Stimulated activated CD4-positive, alpha-beta T cell treated with anti-CD3 and anti-CD28 coated beads, Interleukin-4, amount 100 ng/mL, for 48 hours (primary cell): ENCODE measurements at places on chromosomes 12 and 14.
A peak's percentile ranks its signal among the peaks of the same experiment; 100 is the strongest.

DNA sequence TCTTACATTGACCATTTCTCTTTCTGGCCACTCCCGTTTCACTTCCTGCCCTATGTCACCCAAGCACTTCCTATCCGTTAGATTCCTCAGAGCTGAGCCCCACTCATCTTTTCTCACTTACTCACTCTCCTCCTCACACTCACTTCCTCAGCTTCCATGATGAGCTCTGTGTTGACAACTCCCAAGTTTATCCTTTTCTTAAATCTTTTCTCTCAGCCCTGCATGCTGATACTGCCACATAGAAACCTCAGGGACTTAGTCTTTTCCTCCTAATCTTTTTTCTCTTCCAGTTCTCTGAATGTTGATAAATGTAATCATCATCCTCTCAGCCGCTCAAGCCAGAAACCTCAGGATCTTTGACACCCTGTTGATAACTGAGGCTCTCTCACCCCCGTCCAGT lies 99.6 kb downstream of the ANO6 start:
- no peak for DNase-seq

DNA sequence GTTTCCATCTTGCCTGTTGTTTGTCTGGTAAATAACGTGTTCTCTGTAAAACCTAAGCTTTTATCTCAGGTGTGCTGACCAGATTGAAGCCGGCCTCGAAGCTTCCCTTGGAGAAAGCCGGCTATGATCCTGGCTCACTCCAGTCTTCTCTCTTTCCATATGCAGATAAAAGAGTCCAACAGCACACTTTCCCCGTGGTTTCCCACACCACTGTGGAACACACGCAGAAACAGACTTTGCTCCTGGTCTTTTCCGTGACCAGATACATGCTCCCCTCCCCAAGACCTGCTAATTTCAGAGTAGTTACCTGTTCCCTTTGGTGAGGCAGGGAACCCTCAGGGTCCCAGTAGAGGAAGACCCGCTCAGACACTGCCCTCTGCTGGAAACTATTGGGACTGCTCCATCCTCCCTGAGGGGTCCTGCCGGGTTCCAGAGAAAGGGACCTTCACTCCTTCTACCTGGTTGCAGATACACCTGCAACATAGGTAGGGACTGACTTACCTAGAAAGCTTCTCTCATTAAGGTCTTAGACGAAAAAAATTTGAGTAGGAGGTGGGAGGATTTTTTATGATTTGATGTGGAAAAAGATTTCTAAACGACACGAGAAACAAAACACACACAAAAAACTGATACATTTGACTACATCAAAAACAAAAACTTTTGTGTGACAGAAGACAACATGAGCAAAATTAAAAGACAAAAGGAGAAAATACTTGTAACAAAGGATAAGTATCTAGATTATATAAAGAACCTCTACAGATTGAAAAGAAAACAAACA lies 415.4 kb upstream of the CCDC196 start:
- DNase-seq = peak; percentile 40

DNA sequence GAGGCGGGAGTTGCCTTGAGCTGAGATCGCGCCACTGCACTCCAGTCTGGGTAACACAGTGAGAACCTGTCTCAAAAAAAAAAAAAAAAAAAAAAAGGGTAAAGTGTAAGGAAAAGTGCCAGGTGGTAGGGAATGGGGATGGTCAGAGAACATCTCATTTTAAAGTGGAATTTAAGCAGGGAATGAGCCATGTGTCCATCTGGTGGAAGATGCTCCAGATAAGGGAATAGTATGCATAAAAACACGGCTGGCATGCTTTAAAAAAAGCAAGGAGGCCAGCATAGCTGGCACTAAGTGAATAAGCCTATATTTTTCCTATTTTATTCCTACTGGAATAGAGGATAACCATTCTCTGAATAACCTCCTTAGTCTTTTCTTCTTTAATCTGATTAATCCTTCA lies 33.7 kb downstream of the FAM186A start:
- no peak for DNase-seq

DNA sequence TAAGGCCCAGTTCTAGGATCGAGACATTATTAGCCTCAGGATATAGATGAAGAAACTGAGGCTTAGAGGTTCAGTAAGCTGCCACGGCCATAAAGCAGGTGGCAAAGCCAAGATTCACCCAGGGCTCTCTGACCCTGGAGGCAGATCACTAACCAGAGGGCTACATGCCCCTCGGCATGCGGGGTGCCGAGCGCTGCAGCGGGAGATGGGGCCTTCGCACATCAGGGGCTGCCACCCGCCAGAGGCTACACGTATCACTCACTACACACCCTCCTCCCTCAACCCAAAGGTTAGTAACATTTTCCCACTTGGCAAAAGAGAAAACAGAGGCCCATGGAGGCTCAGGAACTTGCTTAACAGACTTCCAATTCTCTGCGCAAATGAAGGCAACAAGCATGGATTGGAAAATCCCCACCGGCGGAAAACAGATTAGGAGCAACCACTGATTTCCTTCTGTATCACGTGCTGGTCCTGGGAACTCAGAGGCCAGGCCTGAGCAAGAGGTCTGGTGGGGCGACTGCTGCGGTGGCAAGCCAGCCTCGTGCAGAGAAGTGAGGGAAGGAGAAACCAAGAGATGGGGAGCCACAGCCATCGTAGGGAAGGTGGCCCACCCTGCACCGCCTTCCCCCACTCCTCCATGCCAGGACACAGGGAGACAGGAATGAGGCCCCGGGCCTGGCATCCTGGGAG lies 6.0 kb downstream of the CCDC85C start:
- DNase-seq = no peak

GRCh38 chr12:26666286-26666685 lies 166.7 kb downstream of the ITPR2 start:
- DNase-seq = no peak

GRCh38 chr12:97595936-97596335 lies 133.3 kb downstream of the RMST start:
- no peak for DNase-seq

DNA sequence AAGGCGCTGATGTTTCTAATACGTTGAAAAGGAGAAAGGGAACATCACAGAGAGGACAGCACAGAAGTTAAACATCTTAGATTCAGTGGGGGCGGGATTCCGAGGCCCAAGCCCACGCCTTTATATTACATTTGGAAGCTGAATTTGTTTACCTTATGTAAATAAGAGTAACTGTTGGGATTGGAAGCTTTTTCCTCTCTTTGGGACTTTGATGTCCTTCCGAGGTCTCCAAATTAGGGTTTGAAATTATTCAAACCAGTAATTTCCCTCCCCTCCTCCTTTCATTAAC lies 6.4 kb downstream of the FOXA1 start:
- DNase-seq = no peak

DNA sequence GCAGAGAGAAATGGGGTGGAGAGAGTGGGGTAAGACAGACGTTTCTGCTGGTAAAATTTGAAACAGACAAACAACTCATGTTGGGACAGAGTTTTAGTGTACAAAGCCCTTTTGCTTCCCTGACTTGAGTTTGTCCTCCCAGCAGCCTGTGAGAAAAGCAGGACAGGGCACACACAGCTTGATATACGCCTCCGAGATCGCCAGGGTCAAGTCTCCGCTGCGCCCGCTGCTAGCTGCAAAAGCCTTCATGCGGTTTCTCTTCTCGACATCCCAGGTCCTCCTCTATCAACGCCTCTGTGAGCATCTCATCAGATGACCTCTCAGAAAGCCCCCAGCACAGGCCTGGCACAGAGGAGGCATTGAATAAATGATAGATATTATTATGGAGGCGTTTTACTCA lies 9.4 kb upstream of the BCL11B start:
- DNase-seq = no peak

DNA sequence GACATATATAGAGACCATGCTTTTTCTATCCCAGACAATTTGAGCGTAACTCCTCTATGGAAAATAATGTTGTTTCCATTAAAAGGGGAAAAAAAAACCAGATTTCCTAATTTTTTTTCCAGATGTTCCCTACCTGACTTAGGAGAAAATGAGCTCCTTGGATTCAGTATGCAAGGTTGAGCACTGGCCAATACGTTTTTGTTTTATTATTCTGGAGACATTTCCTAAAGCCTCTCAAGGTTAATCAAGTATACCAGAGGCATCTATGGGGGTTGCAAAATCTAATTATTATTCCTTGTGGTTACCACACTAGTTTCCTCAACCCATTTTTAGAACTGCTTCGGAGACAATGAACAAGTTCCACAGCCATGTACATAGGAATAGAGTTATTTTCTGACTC lies 291.3 kb downstream of the SLC16A7 start:
- no peak for DNase-seq

GRCh38 chr12:121608301-121608700 lies 18.0 kb upstream of the ORAI1 start:
- DNase-seq = no peak

DNA sequence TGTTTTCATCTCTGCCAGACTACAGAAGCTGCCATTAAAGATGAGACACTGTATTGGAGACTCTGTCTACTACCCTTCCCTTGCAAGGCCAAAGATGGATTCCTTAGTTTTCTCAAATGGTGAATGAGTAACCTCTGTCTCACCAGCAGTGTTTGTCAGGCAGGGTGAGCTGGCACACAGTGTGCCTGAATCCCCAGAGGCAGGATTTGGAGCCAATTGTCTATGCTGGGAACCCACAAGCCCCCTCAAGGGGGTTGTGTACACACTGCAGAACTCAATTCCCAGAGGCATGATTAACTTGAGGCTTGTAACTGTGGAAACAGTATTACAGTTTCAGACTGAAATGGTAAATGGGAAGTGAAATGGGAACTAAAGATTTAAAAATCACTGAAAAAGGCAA lies 136.8 kb upstream of the PTPRB start:
- no peak for DNase-seq

DNA sequence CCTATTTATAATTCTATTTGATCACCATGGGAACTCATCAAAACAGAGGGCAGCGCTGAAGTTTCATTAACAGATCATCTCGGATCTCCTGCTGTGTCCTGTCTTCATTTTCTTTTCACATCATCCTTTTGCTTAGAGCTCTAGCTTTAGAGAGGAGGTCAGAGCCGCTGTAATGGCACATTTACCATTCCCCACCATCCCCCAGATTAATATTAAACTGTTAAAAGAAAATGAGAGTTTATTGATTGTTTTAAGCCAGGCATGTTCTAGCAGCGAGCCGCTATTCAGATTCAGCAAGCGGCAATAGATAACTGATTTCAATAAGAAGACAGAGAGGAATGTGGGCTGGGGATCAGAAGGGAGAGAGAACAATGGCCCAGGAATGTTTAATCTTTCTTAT lies 308.8 kb downstream of the EGLN3 start:
- no peak for DNase-seq

DNA sequence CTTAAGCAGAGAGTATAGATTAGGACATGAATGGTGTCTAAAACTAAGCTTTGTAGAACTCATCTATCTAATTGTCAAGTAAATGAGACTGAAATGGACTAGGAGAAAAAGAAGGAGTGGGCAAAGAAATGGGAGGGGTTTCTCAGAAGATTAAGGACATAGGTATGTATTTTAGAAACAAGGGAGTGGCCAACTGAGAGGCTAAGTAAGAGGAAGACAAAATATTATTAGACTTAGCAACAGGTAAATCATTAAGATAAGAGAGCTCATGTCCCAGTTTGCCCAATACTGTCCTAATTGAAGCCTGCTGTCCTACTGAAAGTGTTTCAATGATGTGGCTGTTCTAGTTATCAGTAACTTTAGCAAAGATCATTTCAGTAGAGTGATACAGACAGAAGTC lies 171.4 kb downstream of the KITLG start:
- DNase-seq = no peak

DNA sequence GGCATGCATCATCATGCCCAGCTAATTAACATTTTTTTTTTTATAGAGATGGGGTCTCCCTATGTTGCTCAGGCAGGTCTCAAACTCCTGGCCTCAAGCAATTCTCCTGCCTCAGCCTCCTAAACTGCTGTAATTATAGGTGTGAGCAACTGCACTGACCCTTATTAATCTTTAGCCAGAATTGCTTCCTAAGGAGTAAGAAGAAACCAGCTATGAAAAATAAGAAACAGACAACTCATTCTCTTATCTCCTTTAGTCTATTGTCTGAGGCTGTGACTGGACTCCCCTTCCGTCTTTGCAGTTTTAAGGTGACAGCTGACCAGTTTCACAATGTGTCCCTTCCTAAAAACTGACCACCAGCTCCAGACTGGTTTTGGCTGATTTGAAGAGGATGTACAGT lies 52.4 kb downstream of the EMP1 start:
- no peak for DNase-seq

GRCh38 chr12:125346362-125346761 lies 281.1 kb downstream of the AACS start:
- no peak for DNase-seq

DNA sequence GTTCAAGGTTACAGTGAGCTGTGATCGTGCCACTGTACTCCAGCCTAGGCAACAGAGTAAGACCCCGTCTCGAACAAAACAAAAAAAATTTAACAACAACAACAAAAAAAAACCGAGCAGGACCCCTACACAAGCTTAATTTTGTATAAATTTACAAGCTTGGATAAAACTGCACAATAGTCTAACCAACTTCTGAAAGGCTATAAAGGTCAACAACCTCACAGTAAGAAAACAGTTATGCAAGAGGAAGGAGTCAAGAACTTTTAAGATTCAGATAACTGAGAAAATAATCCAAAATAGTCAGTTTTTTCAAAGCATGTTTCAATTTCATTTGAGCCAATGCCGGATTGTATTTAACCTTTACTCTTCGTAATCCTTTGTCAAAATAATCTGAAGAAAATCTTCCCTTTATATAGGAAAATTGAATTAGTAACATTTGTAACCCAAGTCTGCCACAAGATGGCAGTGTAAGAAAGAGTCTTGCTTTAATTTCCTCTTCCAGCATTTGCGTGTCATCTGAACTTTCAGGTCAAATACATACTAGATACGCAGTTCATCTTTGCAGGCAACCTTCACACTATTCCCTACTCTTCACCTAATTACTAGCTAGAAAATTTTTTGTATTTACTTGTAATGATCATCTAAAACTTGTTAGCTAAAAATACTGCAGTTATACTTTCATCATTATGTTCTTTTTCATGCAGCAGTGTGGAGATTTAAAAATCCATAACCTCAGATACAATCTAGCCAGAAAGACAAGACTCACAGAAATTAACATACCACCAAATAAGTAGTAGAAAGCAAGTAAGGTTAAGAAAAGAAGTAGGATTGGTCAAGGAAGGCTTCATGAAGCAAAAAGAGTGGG lies 5.8 kb downstream of the CCNB1IP1 start:
- DNase-seq = no peak

DNA sequence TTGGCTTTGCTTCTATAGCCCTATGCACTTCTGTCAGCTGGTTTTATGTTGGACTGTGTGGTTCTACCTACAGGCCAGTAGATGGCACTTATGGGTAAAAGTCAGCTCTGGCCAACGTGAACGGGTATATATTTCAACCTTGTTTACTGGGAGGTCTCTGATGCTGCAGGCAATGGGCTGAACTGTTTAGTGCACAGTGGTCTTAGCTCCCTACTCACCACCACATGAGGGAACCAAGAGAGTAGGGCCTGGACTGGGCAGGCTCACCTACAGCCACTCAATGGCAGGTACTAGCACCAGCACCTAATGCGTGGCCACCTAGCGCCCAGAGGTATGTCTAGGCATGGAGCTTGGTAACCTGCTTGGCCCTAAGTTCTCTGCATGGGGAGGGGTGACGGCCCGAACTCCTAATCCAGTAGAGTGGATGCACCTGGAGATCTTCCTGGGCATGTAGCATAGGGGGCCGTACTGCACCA lies 481.8 kb downstream of the TMEM117 start:
- DNase-seq = no peak
